ENCODE measurements at places on chromosomes 13 and 19. TPM values are rescaled to one million over a fixed set of nuclear protein-coding genes. Genes with fewer than 3 reads are reported as not detected.

SIRT6 gene
- total RNA-seq, result 22.0 TPM

ZNF285 gene
- 3.7 TPM for total RNA-seq

ETV2 gene
- total RNA-seq, result 3.4 TPM

GAS6 gene
- 317 TPM for total RNA-seq

DNA sequence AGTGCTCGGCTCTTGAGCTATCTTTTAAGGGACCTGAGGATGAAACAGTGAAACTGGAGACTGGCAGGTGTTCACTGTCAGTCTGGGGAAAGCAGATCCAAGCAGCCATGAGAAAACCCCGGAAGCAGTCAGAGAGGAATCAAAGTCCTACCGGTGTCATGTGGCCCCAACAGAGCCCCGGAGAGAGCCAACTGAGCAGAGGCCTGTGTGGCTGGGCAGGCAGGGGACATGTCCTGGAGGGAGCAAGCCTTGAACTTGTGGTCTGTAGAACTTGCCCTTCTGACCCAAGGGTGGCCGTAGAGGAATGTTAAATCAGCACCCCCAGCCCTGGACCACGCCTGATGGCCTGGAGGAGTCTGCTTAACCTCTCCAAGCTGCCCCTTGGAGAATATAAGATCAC, 113.7 kb upstream of the ZNF507 start:
- H3K4me1 ChIP-seq, result no peaks in the 10 kb centered on the region
- no peak overlapping the region for H3K4me3 ChIP-seq
- peak; percentile 80 for DNase-seq
- no peaks in the 10 kb centered on the region for H3K27me3 ChIP-seq
- no peaks in the 10 kb centered on the region for H3K36me3 ChIP-seq

DNA sequence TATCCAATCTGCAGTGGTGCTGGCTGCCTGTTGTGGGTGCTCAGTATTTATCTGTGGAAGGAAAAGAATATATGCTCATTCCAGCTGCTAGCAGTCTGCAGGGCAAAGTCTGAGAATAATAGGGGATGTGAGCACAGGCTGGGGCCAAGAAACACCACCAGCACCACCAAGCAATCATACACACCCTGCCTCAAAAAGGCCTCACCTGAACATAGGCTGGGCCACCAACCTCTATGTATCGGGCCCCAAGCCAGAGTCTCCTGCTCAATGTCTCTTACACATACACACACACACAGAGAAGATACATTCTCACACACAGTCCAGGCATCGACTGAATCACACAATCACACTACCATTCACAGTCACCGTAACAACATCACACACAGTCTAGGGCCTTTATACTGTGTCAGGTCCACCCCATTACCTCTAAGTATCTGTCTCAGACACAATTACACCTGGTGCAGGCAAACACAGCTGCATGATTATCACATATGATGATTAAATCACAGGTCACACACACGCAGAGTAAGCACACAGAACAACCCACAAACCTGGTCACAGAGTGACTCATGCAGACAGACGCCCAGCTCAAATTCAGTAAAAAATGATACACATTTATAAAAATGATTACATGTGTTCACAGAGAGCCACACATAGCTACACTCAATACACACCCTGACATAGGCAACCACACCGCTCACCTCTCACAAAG, 1.3 kb upstream of the ZSCAN22 start:
- DNase-seq, result no peak
- H3K4me1 ChIP-seq, result peaks cover 23% of the 10 kb centered on the region
- H3K36me3 ChIP-seq, result no peaks in the 10 kb centered on the region
- no peaks in the 10 kb centered on the region for H3K27me3 ChIP-seq
- peak overlapping the region; percentile 76 for H3K4me3 ChIP-seq
- no peak overlapping the region for H3K27ac ChIP-seq

DNA sequence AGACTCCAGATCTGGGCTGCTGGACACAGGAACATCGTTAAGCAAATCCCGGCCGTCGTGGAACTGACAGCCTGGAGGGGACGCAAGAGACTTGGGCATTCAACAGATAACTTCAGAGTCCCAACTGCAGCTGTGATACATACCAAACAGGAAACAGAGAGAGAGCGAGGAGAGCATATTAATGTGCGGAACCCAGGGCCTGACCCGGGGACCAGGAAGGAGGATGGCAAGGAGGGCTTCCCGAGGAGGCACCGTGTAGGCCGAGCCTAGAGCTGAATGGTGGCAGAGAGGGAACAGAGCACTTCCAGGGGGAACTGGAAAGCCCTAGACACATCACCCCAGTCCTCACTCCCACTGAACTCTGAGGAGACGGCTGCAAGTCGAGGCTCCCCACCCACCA, 68.1 kb downstream of the SIPA1L3 start:
- H3K4me1 ChIP-seq, result peaks cover under 1% of the 10 kb centered on the region
- H3K36me3 ChIP-seq, result no peaks in the 10 kb centered on the region
- H3K27ac ChIP-seq, result no peak overlapping the region

DNA sequence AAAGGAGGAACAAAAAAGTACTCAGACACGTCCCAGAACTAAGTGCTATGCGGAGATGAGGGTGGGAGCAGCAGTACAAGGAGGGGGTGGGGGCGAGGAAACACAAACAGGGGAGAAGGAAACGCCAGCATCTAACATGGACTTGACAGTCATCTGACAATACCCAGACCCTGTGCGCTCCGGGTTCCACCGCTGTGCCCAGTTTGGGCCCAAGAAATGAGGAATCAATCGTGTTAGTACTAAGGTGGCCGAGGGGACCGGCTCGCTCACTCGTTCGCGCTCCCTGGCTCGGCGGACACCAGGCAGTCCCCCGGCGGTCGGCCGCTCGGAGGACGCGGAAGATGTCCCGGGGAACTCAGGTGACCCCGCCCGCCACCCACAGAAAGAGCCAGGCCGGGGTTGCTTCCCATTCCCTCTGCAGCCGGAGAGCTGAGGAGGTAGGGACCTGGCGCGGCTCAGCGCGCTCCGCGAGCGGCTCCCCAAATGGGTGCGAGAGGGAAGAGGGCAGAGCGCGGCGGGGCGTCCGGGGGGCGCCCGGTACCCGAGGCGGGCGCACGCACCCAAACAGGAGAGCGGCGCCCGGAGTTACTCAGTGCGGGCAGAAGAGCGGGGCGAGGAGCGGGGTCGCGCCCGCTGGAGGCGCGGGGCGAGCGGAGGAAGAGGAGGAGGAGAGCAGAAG, 616 bp downstream of the TSHZ3 start:
- H3K27me3 ChIP-seq, result no peaks in the 10 kb centered on the region
- peaks cover 21% of the 10 kb centered on the region for H3K4me1 ChIP-seq
- peak overlapping the region; percentile 93 for H3K27ac ChIP-seq
- H3K36me3 ChIP-seq, result no peaks in the 10 kb centered on the region
- DNase-seq, result no peak

DNA sequence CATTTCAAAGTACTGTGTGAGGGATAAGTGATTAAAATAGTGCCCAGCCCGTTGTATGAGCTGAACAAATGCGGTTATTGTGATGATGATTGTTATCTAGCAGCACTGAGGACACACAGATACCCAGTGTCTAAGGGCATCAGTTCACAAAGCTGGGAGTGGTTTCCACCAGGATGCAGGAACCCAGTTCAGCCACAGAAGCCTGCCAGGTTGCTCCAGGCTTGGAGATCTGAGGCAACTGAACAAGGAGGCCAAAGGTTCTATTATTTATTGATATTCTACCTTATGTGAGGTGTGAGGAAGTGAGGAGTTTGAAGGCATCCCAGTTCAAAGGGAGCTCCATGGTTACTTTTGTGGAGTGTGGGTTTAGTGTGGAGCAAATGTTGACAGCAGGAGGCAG, 13.2 kb downstream of the DIAPH3 start:
- H3K36me3 ChIP-seq, result no peaks in the 10 kb centered on the region
- no peak overlapping the region for H3K4me3 ChIP-seq
- no peak for DNase-seq
- H3K27me3 ChIP-seq, result no peaks in the 10 kb centered on the region

GRCh38 chr13:85575110-85575509, 224.1 kb downstream of the SLITRK6 start:
- no peak overlapping the region for H3K27ac ChIP-seq
- no peak overlapping the region for H3K4me3 ChIP-seq
- H3K27me3 ChIP-seq, result no peaks in the 10 kb centered on the region
- H3K36me3 ChIP-seq, result no peaks in the 10 kb centered on the region

DNA sequence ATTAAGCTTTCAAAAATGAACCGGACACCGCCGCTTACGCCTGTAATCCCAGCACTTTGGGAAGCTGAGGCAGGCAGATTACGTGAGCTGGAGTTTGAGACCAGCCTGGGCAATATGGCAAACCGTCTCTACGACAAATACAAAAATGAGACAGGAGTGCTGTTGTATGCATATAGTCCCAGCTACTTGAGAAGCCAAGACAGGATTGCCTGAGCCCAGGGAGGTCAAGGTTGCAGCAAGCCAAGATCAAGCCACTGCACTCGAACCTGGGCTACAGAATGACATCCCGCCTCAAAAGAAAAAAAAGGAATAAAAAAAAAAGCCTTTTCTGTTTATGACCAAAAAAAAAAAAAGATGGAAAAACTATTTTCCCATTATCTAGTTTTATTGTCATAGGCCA, 96.4 kb downstream of the RBM26 start:
- no peak for DNase-seq
- H3K27ac ChIP-seq, result no peak overlapping the region
- no peaks in the 10 kb centered on the region for H3K36me3 ChIP-seq
- H3K4me1 ChIP-seq, result peaks cover 12% of the 10 kb centered on the region
- H3K27me3 ChIP-seq, result no peaks in the 10 kb centered on the region

DNA sequence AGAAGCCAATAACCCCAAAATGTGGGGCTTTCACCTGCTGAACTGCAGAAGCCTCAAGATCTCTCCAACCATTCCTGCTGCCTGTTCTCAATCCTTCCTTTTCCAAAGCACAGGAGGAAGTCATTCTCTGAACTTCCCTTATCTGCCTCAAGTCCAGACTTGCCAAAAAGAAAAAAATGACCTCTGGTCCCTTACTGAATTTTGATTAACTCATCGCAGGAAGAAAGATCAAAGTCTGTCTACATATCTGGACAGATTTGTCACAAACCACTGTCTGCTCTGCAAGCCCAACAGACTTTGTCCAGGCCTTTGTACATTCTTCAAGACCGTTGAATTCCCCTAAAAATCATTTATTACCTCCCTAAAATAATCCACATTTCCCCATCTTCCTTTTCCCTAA, 126.5 kb upstream of the NBEA start:
- no peaks in the 10 kb centered on the region for H3K27me3 ChIP-seq
- H3K27ac ChIP-seq, result no peak overlapping the region
- H3K36me3 ChIP-seq, result no peaks in the 10 kb centered on the region
- DNase-seq, result no peak
- peaks cover 22% of the 10 kb centered on the region for H3K4me1 ChIP-seq
